ENCODE measurements at places on chromosomes 3 and 15.
A peak's percentile ranks its signal among the peaks of the same experiment; 100 is the strongest.

- no peak for DNase-seq
Measured at GRCh38 chr3:184345317-184346144, 8.1 kb downstream of the FAM131A start.

DNA sequence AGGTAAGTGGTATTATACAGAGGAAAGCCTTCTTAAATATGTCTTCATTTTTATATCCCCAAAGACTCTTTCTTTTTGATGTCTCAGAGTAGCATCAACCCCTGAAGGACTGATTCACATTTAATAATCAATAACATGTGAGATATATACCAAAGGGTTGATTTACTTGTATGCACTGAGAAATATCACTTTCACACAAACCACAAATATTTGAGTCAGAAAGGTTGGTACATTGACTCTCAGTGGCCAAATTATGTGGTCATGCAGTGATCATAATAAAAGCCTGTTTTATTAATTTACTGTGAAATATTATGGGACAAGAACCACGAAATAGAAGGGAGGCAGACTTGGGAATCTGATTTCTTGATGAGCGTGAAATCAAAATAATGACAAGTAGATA, 329.0 kb downstream of the GBE1 start:
- DNase-seq = no peak

DNA sequence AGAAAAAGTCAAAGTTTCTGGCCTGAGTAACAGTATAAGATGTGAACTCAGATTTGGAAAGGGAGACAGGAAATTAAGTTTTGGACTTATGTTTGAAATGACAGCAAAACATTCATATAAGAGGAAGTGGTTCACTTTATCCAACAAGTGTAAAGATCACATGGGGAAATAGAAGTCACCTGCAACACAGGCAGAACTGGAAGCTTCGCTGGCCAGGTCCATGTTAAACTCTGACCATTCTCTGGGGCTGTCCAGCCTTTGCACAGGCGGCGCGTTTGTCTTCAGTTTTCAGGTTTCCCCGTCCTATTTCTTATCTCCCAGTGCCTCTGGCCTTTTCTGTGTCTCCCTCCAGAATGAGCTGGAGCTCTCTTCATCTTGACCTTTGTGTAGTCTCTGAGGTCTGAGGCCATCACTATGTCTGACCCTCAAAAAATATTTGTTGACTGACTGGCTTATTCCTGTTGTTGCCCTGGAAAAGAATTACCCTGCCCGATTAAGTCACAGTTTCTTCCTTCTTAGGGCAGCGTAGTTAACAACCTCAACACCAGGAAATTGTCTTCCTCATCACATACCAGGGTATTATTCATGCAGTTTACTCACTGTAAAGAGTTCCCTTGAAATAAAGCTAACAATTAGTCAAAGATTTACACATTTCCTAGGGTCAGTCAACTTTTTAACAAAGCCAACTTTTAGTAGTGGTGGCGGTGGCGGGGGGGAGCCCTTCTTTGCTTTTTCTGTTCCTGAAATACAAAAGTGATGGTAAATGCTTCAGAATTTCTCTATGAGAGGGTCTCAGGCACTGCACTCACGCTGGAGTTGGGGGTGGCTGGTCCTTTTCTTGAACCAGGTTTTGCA, 959 bp upstream of the RASA2 start:
- no peak for DNase-seq

- no peak for DNase-seq
Measured at GRCh38 chr15:40037721-40038120, 1.3 kb downstream of the SRP14 start.

- no peak for DNase-seq
Measured at GRCh38 chr15:61099020-61099810, 129.9 kb downstream of the RORA start.

DNA sequence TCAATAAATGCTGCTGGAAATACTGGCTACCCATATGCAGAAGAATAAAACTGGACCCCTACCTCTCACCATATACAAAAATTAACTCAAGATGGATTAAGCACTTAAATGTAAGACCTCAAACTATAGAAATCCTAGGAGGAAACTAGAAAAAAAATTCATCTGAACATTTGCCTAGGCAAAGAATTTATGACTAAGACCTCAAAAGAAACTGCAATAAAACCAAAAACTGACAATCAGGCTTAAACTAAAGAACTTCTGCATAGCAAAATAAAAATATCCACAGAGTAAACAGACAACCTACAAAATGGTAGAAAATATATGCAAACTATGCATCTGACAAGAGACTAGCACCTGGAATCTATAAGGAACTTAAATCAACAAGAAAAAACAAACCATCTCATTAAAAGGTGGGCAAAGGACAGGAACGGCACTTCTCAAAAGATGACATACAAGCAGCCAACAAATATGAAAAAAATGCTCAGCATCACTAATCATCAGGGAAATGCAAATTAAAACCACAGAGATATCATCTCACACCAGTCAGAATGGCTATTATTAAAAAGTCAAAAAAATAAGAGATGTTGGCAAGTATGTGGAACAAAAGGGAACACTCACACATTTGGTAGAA, 47.0 kb downstream of the MYO9A start:
- no peak for DNase-seq

- DNase-seq = no peak
Measured at GRCh38 chr3:22704571-22705354, 498.4 kb upstream of the UBE2E2 start.

GRCh38 chr3:105764378-105765307, 104.2 kb downstream of the CBLB start:
- no peak for DNase-seq

- DNase-seq = no peak
Measured at GRCh38 chr3:154139996-154140436, 18.8 kb downstream of the ARHGEF26 start.

- DNase-seq = no peak
Measured at GRCh38 chr15:94417501-94418293, 186.3 kb downstream of the MCTP2 start.

DNA sequence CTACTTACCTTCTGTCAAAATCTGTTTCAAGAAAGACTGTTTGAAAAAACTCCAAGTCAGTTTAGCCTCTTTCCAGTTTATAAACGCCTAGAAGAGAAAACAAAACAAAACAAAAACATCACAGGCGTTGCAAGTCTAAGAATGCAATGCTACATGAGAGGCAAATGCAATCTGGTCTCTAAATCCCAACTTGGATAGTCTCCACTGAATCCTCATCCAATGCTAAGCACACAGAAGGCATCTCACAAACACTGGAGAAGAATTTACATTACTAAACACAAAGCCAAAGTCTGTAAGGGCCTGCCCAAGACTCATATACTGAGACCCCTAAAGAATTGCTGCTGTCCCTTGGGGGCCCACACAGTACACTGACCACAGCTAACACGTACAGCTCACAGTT, 18.4 kb downstream of the RFT1 start:
- DNase-seq = no peak

DNA sequence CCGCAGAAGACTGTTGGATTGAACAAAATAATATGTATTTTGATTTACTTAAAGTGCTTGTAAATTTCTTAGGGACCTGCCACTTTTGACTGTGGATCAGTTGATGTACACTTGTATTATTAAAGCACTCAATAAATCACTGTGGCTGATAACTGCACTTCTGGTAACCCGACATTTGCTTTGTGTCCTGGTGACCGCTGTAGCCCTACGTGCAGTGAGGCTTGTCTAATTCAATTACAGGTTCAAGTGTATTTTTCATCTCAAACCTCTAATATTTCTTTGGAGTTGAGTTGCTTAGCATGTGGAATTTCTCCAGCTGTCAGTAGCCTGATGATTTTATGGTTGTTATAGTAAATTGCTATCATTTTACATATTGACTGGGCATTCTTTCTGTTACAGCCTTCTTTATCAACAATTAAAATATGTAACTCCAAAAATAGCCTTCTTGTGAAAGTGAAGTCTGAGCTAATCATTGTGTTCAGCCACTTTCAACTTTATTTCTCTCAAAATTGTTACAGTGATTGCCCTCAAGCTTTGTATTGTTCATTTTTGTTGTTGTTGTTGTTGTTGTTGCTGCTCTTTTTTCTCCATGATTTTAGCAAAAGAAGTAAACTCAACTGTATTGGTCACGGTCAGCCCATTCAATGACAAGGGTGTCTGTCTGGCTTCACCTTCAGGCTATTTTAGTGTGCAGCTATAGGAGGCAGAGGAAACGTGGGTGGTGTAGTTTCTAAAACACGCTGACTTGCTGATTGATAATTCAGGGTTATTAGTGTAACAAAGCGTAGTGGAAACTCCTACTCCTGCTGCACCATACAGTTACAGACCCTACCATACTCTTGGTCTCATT, 215.1 kb upstream of the UBE2E1 start:
- no peak for DNase-seq

- no peak for DNase-seq
Measured at GRCh38 chr3:150094150-150094933, 123.6 kb upstream of the PFN2 start.

DNA sequence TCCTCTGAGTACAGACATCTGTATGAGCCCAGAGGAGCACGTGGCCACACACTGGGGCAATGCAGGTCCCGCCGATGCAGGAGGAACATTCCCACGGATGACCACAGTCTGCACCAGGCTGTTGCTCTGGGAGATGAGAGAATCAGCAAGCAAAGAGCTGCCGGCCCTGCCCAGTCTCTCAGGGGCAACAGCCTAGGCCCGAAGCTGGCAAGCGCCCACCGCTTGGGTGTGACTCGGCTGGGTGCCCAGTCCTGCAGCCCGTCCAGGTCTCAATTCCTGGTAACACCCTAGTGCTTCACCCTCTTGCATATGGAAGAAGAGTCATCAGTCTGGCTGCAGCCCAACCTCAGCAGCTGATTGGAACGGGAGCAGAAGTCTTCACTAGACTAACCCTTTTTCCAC, 153.7 kb upstream of the HES1 start:
- no peak for DNase-seq

DNA sequence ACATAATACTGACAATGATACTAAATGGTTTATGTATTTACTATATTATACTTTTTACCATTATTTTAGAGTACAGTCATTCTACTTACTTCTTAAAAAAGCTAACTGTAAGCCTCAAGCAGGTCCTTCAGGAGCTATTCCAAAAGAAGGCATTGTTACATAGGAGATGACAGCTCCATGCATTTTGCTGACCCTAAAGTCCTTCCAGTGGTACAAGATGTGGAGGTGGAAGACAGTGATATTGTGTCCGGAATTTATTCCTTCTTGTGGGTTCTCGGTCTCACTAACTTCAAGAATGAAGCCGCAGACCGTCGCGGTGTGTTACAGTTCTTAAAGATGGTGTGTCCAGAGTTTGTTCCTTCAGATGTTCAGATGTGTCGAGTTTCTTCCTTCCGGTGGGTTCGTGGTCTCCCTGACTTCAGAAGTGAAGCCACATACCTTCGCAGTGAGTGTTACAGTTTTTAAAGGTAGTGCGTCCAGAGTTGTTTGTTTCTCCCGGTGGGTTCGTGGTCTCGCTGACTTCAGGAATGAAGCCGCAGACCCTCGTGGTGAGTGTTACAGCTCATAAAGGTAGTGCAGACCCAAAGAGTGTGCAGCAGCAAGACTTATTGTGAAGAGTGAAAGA, 20.9 kb downstream of the AVEN start:
- DNase-seq = peak; percentile 13

GRCh38 chr3:138434276-138434874, at the start of gene ESYT3:
Gene ESYT3 (plus strand): TSS chr3:138434616. CDS start chr3:138434799, 183 bp downstream.
- DNase-seq = peak; percentile 57

DNA sequence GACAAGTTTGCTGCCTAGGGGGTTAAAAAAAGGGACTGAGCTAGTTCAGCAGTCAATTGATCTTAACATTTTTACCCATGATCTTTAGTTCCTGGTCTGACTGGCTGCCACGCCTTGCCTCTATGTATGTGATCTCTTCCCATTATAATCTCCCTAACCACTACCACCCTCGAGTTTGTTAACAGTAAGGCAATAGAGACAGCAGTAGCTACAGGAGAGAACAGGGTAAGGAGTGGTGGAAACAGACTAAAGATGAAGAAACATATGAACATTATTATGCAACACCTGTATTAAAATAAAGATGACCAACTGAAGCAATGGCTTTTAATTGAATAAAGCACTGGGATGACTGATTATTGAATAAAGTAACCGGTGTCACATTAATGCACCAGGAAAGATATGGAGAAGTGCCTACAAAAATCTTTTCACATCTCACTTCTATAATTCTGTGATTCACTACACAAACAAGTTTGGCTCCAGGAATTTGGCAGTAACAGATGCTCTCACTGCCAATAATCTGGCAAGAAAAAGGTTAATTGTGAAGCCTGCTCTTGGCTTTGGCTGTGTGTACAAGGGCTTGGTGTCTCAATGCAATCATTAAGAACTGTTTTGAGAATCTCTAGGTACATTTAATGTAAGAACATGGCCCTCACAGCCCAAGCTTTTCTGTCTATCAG, 95.7 kb downstream of the HHLA2 start:
- DNase-seq = no peak

DNA sequence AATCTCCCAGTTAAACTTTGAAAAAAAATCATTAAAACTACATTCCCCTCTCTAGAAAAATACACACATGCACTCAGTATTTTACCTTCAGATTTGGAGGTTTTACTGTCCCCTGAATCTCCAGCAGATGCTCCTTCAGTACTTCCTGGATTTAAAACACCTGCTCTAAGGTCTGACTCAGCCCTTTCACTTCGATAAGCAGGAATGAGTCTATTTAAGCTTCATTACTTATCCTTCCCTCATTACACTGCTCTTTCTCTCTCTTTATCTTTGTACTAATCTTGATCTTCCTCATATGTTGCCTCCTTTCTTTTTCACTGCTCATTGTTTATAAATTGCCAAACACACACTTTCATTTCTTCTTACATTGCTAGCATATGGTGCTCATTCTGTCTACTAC, 443.9 kb downstream of the DIPK2A start:
- DNase-seq = no peak

GRCh38 chr3:66465587-66465986, 35.2 kb downstream of the LRIG1 start:
- DNase-seq = no peak

- DNase-seq = peak; percentile 71
Measured at GRCh38 chr3:14508966-14509795, 31.0 kb downstream of the GRIP2 start.

- no peak for DNase-seq
Measured at GRCh38 chr3:104831071-104831470, 535.6 kb upstream of the ALCAM start.

- no peak for DNase-seq
Measured at GRCh38 chr3:70067860-70068521, 68.5 kb downstream of the SAMMSON start.

DNA sequence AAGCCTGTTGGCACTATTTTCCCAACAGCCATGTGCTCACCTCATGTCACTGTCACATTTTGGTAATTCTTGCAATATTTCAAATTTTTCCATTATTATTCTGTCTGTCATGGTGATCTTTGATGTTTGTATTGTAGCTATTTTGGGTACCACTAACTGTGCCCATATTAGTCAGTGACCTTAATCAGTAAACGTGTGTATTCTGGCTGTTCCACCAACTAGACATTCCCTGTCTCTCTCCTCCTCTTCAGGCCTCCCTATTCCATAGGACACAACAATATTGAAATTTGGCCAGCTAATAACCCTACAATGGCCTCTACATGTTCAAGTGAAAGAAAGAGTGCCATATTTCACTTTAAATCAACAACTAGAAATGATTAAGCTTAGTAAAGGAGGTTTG, 88.6 kb downstream of the OPA1 start:
- no peak for DNase-seq
